ENCODE measurements at places on chromosomes 3 and 15.

- no peak for DNase-seq
Observed at GRCh38 chr3:135325096-135325495, 530.0 kb downstream of the EPHB1 start.

DNA sequence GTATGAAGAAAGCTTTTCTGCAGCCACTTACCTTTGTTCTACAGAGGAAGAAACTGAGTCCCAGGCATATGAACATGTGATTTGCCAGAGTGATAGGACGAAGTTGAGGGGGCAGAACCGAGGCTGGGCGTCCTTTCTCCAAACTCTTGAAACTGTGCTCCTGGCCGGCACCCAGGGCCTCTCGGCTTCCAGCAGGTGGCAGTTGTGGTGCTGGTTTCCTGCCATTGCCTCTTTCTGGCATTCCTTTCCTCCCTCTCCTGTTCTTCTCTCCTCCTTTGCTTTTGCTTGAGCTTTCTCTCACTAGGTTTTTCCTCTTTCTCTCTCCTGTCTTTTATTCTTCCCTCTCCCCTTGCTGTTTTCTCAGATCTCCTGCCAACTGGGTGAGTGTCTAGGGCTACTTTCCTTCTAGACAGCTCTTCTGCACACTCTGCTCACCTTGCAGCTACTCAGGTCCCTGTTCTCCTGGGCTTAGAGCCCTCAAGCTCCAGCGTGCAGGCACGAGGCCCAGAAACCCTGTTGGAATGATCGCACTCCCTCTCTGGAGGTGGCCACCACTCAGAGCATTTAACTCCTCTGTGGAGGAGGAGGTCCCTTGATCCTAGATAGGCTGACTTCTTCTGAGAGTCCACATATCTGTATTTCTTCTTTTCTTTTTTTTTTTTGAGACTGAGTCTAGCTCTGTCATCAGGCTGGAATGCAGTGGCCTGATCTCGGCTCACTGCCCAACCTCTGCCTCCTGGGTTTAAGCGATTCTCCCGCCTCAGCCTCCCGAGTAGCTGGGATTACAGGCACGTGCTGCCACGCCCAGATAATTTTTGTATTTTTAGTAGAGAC is 26.2 kb downstream of the TRAK1 start:
- DNase-seq: no peak

DNA sequence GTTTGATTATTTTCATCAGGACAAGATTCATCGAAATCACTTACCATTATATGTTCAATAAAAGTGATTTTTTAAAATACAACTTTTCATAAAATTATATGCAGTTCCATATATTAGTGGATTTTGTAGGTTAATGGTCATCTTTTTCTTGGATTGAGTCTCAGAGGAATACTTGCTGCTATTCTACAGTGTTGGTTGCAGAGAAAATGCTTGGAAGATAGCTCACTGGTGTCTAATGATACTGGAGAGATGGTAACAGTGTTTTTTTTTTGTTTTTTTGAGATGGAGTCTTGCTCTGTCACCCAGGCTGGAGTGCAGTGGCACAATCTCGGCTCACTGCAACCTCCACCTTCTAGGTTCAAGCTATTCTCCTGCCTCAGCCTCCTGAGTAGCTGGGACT is 143.3 kb downstream of the TCF12 start:
- no peak for DNase-seq

GRCh38 chr3:142819179-142819578 is 69.7 kb downstream of the PCOLCE2 start:
- no peak for DNase-seq

DNA sequence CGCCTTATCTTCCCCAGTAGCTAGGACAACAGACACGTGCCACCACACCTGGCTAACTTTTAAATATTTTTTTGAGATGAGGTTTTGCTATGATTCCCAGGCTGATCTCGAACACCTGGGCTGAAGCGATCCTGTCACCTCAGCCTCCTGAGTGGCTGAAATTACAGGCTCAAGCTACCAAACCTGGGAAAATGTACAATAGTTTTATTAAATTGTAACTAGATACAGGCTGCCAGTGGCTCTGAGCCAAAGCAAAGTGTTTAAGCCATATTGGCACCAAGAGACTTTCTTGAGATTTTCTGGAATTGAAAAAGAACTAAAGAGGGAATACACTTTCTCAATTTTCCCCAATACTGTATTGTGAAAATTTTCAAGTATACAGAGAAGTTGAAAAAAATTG is 204.3 kb downstream of the SUCLG2 start:
- no peak for DNase-seq

- no peak for DNase-seq
Observed at GRCh38 chr3:123027292-123028232, at the start of gene SEMA5B. Gene SEMA5B, minus strand, starts transcription at chr3:123027763. Its CDS starts 66,500 bp downstream, at chr3:122961263.

- DNase-seq: no peak
Observed at GRCh38 chr15:34679291-34679690, 75.5 kb downstream of the GJD2 start.
